Stimulated activated CD4-positive, alpha-beta T cell treated with anti-CD3 and anti-CD28 coated beads, Interleukin-4, amount 100 ng/mL, for 1 hour (primary cell): ENCODE measurements at places on chromosomes 5 and 9.

- DNase-seq = no peak
Observed at GRCh38 chr9:124344291-124345050, 70.8 kb downstream of the PSMB7 start.

DNA sequence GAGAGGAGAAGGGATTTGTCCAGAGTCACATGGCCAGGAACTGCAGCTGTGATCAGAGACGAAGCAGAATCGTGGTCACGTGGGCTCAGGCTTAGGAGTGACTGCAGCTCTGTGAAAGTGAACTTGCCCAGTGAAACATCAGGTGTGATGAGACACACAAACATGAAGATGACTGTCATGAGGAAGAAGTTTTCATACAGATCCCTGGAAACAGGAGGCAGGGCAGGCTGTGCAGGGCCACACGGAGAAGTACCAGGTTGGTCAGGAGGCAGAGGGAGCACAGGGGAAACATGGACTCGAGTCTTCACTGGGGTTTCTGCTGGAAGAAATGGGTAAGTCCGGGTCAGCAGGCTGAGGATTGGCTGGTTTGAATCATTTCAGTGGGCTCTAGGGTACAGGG lies 64.1 kb downstream of the BARX1 start:
- no peak for DNase-seq

GRCh38 chr9:99663856-99664255 lies 157.8 kb upstream of the NR4A3 start:
- DNase-seq = no peak

DNA sequence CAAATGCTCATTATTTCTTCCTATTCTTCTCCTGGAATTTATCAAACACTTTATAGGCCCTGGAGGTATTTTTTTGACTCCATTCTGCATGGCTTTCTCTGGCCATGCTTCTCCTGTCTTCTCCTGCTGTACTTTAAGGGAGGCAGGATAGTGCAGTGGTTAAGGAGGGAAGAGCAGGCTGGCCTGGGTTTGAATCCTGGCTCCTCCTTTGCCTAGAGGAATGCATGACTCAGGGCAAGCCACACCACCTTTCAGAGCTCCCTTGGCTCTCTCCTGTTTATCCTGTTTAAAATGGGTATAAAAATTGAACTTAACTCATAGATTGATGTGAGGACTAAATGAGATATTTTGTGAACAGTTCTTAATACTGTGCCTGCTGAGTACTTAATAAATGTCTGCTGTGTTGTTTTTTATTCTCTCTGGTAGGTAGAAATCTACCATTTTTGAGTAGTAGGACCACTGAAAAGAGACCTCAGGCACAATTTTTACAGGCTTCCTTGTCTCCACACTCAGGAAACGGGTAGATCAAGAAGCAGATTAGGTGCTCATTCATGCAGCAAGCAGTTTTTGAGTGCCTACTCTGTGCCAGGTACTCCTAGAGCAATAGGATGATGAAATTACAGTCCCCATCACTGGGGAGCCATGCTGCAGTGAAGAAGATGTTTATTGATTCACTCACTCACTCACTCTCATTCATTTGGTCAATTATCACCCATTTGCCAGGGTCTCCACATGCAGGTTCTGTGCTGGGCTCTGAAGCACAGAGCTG lies 32.7 kb upstream of the ARAP3 start:
- no peak for DNase-seq

- no peak for DNase-seq
Observed at GRCh38 chr9:120473608-120474007, 106.4 kb downstream of the CDK5RAP2 start.

DNA sequence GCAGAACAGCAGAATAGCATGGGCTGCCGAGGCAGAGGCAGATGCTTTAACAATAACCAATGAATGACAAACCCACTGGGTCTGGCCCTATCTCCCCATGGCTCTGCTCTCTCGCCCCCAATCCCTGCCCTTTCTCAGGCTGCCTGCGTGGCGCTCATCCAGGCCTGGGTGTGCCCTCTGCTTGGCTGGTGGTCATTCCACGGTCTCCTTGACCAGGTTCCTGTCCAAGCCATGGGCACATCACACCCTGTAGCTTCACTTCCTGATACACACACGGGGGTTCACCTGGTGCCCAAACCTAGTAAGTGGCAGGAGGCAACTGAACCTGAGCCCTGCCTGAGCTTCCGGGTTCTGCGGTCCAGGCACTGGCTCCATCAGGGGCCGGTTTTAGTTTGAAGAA lies 87.6 kb downstream of the DAP start:
- no peak for DNase-seq

DNA sequence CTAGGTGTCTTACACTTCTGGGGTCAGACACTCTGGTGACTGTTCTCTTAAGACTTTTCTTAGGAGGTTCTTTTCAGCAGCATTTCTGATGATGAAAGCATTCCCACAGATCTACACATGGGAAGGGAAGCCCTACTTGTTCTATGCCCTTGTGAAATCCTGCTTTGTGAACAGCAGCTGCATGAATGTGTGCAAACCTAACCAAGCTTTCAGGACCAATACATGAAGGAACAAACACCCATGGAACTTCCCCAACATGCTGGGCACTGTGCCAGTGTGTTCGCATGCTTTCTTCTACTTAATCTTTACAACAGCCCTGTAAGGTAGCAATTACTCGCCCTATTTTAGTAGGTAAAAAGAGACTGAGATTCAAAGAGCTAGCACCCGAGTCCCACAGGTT lies 439.9 kb upstream of the KLF4 start:
- no peak for DNase-seq

GRCh38 chr5:125348936-125349831 lies 602.7 kb upstream of the ZNF608 start:
- DNase-seq = no peak

DNA sequence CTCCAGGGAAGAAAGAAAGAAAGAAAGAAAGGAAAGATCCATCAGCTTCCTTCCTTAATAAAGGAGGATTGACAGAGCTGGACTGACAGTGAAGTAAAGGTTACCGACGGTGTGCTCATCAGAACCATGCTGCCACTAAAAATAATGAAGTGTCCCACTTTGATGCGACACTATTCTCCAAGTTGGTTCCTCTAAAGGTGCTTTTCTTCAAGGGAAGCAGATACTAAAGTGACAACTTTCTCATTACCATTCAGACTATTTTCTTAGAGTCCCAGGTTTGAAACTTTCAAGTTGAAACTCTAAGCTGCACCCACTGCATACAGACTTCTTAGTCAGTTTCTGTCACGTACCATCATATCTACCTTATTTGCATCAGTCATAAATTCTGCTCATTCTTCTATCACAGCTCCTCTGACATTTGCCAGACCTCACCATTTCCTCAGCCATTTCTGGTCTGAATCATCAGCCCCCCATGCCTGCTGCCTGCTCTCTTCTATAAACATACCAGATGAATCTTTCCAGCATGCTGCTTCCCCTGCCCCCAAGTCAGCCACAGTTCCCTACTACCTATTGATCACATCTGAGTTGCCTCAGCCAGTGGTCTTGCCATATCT lies 177.6 kb downstream of the DEPDC1B start:
- no peak for DNase-seq

DNA sequence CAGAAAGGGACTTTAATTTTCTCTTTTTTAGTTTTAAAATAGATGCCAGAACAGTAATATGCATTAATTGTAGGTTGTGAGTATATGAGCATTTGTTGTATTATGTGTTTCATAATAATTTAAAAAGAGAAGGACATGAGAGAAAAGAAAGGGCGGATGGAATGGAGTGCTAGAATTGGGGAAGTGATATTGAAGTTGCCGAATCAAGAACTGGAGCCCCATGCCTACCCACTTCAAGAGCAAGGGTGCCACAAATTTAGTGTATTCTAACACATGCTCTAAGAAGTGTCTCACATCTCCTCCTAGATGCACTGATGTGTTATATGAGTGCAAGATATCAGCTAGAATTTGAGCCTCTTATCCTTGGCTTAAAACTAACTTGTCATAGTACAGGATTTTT lies 43.6 kb upstream of the FYB1 start:
- no peak for DNase-seq

- no peak for DNase-seq
Observed at GRCh38 chr5:132364319-132364718, 5.2 kb upstream of the SLC22A5 start.

DNA sequence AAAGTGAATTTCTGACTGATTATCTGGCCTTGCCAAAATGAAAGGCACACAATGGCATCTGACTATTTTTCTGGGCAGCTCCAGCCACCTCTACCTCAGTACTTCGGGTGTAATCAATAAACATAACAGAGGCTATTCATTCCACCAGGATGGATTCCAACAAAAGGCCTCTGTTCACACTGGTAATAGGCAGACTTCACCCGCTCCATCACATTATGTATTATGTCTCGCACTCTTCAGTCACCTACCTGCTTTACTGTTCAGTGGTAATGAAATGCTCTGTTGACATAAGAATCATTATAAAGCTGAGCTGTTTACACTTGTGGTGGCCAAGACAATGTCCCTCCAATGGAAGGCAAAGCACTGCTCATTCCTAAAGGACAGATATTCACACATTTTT lies 1333.7 kb upstream of the WWC1 start:
- DNase-seq = no peak

GRCh38 chr9:135566552-135566951 lies 5.0 kb downstream of the PAEP start:
- DNase-seq = no peak

DNA sequence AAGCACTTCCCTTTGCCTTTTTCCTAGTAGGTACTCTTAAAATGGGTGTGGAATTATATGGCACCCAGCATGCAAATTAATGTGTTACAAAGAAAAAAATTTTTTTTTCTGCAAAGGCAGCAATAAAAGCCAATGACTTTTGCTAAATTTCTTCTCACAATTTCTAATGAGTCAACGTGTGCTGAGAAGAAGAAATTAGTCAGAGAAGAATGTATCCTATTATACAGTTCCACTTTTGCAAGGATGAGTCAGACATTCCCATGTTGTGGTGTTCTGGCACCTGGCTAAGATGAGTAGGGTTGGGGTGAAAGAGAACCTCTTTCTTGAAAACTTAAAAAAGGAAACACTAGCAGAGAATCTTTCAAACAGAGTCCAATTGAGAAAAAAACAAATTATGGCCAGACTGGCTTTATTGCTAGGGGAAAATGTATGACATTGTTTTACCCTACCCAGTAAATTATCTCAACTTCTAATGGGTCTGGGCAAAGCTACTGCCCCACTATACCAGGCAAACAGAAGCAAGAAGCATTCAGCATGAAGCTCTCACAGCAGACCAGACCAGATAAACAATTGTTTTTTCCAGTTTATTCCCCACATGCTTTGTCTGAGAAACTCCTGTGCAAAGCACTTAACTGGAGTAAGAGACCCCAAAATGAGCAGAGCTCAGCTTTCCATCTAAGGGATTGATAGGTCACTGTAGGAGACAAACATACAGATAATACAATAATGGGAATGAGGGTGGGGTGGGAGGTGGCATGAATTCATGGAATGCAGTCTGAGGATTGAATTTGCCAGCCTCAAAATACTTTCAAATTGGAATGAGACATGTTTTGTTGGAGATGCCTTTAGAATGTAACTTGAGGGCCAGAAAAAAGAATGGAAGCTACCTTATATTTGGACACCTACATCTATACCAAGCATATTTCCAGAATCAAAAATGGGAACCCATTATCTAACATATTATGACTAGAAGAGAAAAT lies 220.8 kb upstream of the RFX3 start:
- DNase-seq = peak; percentile 3
